ENCODE measurements at places on chromosomes 12 and 14. TPM values are rescaled to one million over a fixed set of nuclear protein-coding genes. Genes with fewer than 3 reads are reported as not detected.

The DACT1 gene
- polyA plus RNA-seq, result 13.5 TPM

The PTPN6 gene
- 34.6 TPM for polyA plus RNA-seq

The ZFHX2 gene
- 4.1 TPM for polyA plus RNA-seq

The MFAP5 gene
- polyA plus RNA-seq, result 7.6 TPM

The IFNG-AS1 gene
- polyA plus RNA-seq, result 0.13 TPM

The TAS2R9 gene
- polyA plus RNA-seq, result not detected

The RASSF9 gene
- 2.4 TPM for polyA plus RNA-seq

The GCN1 gene
- 51.0 TPM for polyA plus RNA-seq

Data from large intestine (tissue), 12 donors.